ENCODE measurements at places on chromosomes 13 and 19.

DNA sequence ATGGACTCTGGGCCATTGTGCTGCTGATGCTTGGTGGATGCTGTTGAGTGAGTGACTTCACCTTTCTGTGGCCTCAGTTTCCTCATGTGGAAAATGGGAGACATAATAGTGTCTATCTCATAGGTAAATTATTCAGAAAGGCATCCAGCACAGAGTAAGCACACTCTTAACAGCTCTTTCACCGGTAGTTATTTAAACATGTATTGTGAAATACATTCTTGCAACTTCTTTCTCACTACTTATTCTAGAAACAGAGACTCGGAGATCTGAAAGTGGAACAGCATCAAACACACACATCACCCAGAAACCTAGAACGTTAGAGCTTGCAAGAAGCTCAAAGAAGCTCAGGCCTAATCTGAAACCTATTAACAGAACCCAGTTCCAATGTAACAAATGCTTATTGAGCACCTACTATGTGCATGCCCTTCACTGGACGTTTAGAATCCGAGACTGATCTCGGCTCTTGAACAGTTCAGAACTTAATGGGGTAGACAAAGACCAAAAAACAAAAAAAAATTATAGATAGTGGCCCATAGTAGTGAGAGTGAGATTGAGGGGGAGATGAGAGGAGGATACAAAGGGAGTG, 4.1 kb downstream of the ZSWIM9 start:
- no peak for DNase-seq

- DNase-seq, result no peak
Observed at GRCh38 chr13:104372095-104372655, 1306.0 kb upstream of the SLC10A2 start.

DNA sequence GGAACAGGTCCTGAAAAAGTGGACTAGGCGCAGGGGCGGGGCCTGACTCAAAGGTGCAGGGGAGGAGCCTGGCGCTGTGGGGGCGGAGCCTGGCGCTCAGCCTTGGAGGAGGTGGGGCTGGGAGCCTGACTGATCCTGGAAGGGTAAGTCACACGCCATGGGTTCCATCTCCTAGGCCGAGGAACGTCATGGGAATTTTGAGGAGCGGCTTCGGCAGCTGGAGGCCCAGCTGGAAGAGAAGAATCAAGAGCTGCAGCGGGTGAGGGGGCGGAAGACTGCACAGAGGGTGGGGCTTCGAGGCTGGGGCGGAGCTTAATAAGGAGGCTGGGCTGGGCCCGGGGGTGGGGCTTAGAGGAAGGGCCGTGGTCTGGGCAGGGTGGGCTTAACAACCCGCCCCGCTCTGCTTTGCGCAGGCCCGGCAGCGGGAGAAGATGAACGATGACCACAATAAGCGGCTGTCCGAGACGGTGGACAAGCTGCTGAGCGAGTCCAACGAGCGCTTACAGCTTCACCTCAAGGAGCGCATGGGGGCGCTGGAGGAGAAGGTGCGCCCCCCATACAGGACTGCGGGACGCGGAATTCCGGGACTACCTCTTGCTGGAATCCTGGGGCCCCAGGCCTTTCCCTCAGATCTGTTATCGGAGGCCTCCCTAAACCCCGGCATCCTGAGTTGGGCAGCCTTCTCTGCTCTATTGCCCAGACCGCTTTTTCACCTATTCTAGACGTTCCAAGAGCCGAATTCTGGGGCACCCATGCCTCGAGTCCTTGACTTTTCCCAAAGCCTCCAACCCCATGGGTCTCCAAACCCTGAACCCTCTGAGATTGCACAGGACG, 14.5 kb downstream of the PPFIA3 start:
- no peak for DNase-seq

DNA sequence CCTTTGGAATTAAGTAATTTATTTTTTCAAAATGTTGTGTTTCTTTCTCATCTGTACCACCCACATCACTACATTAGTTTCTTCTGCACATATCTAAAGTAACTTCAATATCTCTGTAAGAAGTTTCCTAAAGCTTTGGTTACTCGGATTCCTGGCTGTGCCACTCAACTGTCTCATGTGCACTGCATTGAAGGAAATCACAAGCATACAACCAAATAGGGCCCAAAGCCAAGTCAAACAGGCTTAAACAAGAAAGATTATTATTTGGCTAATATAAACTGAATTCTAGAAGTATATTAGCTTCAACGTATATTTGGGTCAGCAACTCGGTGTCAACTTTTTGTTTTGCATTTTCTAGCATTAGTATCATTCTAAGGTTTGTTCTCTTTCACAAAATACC, 1647.6 kb upstream of the SPRY2 start:
- DNase-seq, result no peak

DNA sequence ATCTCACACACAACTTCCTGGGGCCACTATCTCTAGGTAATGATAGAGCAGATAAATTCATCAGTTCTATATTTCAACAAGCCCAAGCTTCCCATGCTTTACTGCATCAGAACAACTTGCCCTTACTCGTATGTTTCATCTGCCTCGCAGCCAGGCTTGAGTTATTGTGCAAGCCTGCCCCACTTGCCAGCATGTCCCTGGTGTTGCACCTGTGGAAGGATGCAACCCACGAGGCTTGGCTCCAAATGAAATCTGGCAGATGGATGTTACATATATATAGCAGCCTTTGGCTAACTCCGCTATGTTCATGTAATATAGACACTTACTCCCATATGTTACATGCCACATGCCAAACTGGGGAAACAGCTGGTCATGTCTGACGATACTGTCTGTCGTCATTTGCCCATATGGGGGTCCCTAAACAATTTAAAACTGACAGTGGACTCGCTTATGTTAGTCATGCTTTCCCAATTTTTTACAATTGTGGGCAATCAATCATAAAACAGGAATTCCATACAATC, 6.2 kb downstream of the ERVK3-1 start:
- no peak for DNase-seq

GRCh38 chr13:87089391-87089790, 581.8 kb upstream of the SLITRK5 start:
- no peak for DNase-seq

DNA sequence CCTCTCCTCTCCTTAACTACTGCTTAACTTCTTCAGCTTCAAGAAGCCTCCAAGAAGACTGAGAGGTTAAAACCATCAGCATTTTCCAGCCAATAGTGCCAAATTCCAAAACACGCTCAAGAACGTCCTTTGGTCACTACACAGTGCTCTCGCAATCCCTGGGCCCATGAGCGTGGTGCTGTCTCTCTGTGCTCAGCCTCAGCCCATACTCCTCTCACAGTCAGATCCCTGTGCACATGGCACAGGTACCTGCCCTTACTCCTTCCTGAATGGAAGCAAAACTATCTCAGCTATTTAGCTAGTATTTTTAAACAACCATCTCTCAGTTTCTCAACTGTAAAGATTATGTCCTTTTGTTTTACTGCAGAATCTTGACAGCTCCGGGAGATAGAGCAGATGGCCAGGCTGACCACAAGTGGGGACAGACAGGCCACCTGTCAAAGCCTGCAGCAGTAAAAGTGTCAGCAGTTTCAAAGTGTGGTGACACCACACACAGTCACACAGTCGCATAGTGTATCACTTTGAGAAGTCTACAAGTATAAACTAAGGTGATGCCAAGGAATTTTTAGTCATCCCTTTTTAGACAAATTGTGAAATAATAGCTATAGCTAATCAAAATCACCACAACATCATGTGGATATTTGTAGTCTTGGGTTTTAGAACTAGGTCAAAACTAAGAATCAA, 35.7 kb downstream of the DZIP1 start:
- no peak for DNase-seq

DNA sequence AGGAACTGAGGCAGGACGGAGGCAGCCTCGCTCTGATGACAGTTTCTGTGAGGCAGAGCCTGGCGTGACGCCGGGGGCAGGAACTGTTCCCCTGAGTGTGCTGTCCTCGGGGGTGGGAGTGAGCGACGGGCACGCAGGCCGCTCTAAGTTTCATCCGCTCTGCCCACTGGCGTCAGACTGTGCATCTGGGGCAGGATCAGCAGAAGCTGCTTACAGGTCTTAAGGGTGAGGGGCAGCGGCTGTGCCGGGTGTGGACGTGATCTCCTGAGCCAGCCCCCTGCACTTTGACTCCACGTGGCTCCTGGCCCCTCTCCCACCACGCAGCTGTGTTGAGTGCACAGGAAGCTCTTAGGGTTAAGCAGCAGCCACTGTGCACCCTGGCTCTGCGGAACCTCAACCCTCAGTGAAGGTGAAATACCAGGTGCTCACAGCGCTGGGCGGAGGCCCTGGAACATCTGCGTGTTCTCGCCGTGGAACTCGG, 1.5 kb downstream of the GRK1 start:
- no peak for DNase-seq

DNA sequence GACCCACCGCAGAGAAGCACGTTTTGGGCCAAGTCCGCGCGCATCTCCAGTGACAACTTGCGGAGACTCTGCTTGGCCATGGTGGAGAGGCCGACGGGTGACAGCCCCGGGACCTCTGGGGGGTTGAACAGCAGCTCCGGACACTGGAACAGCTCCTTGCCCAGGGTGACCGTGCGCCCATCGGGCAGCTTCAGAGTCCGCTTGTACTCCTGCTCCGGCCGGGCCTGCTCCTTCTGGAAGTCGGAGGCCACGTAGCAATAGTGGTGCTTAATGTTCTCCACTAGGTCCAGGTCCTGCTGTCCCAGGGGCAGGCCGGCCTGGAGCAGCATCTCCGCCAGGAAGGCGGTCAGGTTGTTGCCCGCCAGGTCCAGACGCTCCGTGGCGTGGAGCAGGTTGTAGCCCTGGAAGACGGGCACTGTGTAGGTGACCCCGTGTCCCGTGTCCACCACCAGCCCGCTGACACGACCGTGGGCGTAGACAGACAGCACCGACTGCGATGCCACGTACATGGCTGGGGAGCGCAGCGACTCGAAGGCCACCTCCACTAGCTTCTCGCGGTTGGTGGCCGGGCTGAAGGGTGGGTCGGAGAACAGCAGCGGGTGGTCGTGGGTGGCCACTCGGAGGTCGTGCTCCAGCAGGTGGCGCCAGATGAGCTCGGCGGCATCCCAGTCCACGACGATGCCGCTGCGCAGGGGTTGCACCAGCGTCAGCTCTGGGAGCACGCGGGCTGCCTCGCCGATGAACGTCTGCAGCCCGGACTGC, 743 bp downstream of the ACTL9 start:
- peak; percentile 56 for DNase-seq
